Osteoblast (primary cell): ENCODE measurements at places on chromosomes 5 and 9. TPM values are rescaled to one million over a fixed set of nuclear protein-coding genes. Genes with fewer than 3 reads are reported as not detected.

Gene SEMA5A
- total RNA-seq: 42.3 and 47.1 TPM in 2 replicates

Gene PCDHB13
- total RNA-seq: 2.1 and 2.2 TPM in 2 replicates

Gene TRIO
- 246 and 274 TPM in 2 replicates for total RNA-seq

Gene SPEF2
- total RNA-seq: 7.2 and 12.7 TPM in 2 replicates

Gene TGFBI
- 1,700 and 2,120 TPM in 2 replicates for total RNA-seq

Gene MED7
- 11.6 and 12.1 TPM in 2 replicates for total RNA-seq

Gene TRAF1
- 0.88 and 1.8 TPM in 2 replicates for total RNA-seq

Gene HTR4
- total RNA-seq: not detected in 2 replicates

Gene POLK
- total RNA-seq: 34.7 and 36.8 TPM in 2 replicates

Gene C8G
- 1.2 TPM in 1 of 2 replicates, not detected in the other for total RNA-seq

Gene CDC20B
- total RNA-seq: not detected in 2 replicates

Gene SPATA6L
- 0.72 and 1.2 TPM in 2 replicates for total RNA-seq

Gene NSMF
- total RNA-seq: 19.2 and 22.4 TPM in 2 replicates

Gene TRPM3
- 0.72 and 1.2 TPM in 2 replicates for total RNA-seq

Gene GPR150
- total RNA-seq: 0.29 and 0.36 TPM in 2 replicates

Gene PCDHGB5
- total RNA-seq: 21.5 and 24.2 TPM in 2 replicates

Gene SHOC1
- total RNA-seq: under 0.01 TPM in 2 replicates

Gene PCDHGA9
- 6.2 and 6.5 TPM in 2 replicates for total RNA-seq

Gene RASA1
- total RNA-seq: 42.4 and 43.8 TPM in 2 replicates

Gene SAXO1
- total RNA-seq: under 0.01 TPM in 2 replicates

Gene DOCK2
- total RNA-seq: 2.7 and 6.2 TPM in 2 replicates

Gene KIF24
- 1.8 TPM in 2 replicates for total RNA-seq

Gene RGMB
- 70.9 and 81.3 TPM in 2 replicates for total RNA-seq

Gene LCN12
- total RNA-seq: not detected in 2 replicates

Gene FOXD4L3
- under 0.01 TPM in 1 of 2 replicates, not detected in the other for total RNA-seq

Gene PDE4D
- 18.9 and 19.9 TPM in 2 replicates for total RNA-seq

Gene HACD4
- 6.8 and 8.3 TPM in 2 replicates for total RNA-seq

Gene OBP2A
- total RNA-seq: not detected in 2 replicates

Gene PTPRD
- 23.9 and 24.8 TPM in 2 replicates for total RNA-seq

Gene PRLR
- total RNA-seq: under 0.01 TPM in 1 of 2 replicates, not detected in the other

Gene MEGF10
- 1.4 and 3.2 TPM in 2 replicates for total RNA-seq
